Suprapubic skin (tissue), 4 donors: ENCODE measurements at places on chromosomes 2 and 18.
A peak's percentile ranks its signal among the peaks of the same experiment; 100 is the strongest.

GRCh38 chr2:114442510-114442909 lies at the start of gene DPP10:
Gene DPP10 (plus strand): TSS chr2:114442641.
- DNase-seq: no peak

DNA sequence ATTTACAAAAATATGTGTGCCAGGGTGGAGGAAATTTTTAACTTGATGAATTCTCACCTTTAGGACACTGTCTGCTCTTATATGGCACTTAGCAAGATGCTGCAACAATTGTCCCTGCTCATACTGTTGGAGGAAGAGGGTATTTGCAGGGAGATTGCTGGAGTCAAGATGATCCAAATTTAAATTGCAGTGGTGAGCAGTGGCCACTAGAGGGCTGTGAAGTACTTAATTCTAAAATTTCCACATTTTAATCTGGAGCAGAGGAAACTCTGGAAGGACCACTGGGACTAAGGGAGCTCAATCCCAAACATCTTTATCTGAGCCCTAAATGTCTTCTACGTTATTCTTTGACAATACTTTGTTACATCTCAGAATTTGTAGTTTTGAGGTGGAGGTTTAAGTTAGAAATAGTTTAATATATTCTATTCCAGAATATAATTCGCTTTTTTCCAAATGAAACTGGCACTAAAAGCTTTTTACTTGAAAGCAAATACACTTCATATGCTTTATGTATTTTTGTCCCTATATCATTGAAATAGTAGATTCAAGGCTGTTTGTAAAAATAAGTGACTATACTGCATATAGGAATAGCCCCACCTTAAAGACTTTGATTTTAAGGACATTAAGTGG lies 33.0 kb upstream of the PTH2R start:
- DNase-seq: no peak

GRCh38 chr2:48400553-48401164 lies 129.3 kb upstream of the STON1 start:
- DNase-seq: no peak

- no peak for DNase-seq
Measured at GRCh38 chr2:669323-669722, 7.9 kb downstream of the TMEM18 start.

DNA sequence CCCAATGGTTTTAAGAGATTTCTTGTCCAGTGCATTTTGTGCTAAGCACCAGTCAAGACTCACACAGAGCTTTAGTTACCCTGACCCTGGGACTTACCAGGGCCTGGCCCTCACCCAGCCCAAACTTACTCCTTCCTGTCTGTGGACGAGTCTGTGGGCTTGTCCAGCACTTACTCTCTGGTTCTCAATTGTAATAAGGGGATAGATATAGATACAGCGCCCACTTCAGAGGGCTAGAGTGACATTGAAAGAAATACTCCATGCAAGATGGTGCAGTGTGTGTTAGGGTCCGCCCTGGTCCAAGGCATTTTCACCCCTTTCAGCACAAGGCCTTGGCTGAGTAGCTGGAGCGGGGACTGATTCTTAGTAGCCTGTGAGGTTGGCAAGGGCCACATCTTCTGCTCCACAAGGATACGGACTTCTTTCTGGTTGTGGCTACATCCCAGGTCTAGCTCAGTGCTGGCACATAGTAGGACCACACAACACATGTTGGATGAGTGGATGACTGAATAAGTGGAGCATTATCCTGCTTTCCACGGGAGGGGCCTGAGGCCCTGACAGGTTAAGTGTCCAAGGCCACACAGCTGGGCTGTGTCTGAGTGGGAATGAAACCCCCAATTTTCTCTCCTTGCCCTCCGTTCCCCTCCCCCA lies 3.8 kb upstream of the ARID5A start:
- no peak for DNase-seq

DNA sequence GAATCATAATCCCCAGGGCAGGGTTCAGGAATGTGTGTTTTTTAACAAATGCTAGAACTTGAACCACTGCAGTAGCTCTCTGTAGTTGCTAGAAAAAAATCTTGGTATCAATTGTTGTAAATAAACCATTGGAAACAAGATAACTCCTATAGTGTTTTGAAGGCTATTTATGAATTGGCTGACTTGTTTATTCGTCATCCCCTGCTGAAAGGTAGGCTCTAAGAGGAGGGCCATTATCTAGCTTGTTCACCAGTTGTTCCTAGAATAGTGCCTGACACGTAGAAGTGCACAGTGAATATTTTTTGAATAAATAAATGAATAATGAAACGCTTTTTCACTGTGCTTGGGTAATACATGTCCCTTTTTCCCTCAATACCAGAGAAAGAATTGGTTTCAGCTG lies 211.4 kb downstream of the BABAM2 start:
- DNase-seq: no peak

- DNase-seq: no peak
Measured at GRCh38 chr2:10166676-10167292, 44.2 kb downstream of the RRM2 start.

DNA sequence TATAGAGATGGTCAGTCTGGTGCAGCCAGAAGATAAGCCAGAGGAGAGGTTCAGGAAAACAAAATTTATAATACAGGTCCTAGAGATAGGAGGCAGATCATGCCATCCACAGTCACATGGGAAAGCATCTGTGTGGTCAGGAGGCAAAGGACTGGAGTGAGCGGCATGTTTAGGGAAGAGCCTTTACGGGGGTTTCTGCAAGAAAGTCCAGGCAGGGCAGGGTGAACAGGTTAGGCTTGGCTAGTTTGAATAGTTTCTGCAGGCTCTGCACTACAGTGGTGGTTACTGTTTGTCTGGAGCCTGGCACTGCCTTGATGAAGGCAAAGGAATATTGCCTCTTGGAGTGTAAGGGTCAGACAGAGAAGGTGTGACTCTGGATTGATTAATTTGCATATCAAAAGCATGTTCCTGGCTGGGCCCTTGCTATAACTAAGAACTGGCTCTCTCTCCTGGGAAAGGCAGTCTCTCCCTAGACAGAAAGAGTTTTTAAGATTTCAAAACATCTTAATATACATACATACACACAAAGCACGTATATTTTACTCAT lies 1034.7 kb upstream of the CHAC2 start:
- DNase-seq: no peak

DNA sequence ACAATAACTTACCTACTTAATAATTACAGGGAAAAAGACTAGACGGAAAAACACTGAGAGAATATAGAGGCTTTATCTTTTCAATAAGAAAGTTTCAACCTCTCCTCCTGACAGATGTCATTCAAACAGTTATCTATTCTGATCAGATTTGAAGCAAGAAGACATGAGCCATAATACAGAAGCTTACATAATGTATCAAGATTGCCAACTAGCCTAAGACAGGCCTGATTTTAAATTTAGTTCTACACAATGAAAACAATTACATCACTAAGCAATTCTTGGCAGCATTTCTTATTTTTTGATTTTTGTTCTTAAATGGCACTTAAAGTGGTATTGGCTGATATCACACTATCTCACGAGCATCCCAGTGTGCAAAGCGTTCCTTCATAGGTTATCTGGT lies 41.6 kb downstream of the GPR155 start:
- no peak for DNase-seq

DNA sequence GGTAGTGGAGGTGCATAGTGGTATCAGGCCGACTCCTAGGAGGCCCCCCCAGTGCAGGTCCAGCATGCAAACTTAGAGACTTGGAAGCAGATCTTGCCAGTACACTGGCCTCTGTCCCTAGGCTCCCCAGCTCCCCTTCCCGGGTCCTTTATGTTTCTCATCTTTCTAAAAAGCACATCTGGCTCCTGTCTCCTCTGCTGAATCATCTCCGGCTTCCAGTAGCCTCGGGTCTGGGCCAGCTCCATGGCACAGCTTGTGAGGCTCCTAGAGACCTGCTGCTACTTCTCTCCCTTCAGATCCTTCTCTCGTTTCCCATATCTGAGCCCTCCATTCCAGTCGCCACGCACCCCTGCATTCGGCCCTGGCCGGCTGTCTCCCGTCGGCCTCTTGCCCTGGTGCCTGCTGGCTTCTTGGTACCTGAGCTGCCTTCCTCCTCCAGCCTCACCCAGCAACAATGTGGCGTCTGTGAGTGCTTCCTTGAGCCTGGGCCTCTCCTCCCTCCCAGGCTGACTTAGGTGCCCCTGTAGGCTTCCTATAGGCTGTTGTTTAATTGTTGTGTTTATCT lies 6.6 kb downstream of the TRAF3IP1 start:
- peak; percentile 42 for DNase-seq

- no peak for DNase-seq
Measured at GRCh38 chr2:181399027-181399426, 58.2 kb upstream of the ITGA4 start.

DNA sequence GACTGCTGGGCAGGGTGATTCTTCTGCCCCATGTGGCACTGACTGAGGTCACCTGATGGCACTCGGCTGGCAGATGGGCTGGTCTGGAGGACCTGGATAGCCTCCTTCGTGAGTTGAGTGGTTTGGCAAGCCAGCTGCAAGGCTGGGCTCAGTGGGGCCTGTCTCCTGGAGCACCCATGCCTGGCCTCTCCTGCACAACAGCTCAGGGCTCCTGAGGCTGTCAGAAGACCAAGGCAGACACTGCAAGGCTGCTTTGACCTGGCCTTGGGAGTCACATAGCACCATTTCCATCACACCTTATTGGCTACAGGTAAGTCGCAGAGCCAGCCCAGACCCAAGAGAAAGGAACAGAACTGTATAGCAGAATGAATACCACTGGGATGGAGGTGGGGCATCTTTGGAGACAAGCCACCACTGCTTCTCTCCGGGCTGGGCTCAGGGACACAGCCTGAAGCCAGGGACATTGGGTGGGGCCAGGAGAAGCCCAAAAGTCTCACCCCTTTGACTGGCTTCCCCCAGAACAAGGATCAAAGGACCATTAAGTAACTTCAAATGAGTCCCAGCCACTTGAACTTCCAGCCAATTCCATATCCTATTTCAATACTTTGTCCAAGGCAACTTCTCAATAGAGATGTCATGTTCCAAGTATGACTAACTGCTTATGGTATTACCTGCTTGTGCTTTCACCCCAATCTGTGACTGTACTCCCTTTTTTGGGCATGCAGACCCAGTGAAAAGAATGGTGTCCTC lies 156.3 kb downstream of the CABLES1 start:
- no peak for DNase-seq

DNA sequence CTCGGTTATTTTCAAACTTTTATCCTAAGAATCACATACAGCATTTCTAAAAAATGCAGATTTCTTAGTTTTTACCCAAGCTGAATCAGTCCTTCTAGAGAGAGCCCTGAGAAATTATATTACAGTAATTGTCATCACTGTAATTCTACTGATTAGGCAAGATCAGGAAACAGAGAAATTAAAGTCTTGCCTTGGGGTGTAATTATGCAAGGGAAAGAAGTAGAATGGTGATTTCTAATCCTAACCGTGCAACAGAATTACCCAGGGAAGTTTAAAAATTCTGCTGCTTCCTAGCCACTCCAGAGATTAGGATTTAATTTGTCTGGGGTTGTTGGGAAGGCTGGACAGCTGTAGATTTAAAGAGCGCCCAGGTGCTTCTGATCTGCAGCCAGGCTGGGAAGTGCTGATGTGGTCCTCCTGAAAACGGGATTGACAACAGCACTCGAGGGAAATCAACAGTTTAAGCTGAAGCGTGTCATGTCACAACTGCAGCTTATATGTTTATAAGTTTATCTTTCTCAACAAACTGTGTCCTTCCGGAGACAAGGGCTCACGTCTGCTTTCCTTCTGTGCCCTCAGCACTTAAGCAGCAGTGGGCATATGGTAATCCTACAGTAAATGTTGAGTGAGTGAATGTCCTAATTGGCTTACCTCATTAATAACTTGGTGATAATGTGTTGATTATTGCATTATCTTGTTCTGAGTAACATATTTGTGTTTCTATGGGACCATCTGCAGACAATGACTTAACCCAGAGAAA lies 671.9 kb upstream of the SOX11 start:
- DNase-seq: no peak

DNA sequence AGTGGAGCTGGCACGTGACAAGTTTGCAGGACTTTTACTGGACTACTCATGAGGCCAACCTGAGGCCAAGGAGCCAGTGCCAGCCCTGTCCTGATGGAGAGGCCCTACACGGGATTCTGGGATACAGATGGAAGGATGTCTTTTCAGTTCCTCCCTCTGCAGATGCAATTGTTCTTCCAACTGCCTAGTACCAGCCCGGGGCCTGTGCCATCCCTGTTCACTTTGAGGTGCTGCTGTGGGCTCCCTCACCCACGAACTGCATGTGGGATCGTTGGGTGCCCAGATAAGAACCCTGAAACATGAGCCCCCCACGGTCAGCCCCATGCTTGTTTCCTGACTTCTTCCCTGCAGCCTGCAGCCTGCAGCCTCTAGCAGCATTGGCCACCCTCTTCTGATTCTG lies 25.3 kb upstream of the LAPTM4A start:
- no peak for DNase-seq

GRCh38 chr2:113886479-113887008 lies 3.3 kb upstream of the ACTR3 start:
- no peak for DNase-seq

GRCh38 chr18:10514601-10515000 lies 11.2 kb upstream of the NAPG start:
- DNase-seq: no peak

DNA sequence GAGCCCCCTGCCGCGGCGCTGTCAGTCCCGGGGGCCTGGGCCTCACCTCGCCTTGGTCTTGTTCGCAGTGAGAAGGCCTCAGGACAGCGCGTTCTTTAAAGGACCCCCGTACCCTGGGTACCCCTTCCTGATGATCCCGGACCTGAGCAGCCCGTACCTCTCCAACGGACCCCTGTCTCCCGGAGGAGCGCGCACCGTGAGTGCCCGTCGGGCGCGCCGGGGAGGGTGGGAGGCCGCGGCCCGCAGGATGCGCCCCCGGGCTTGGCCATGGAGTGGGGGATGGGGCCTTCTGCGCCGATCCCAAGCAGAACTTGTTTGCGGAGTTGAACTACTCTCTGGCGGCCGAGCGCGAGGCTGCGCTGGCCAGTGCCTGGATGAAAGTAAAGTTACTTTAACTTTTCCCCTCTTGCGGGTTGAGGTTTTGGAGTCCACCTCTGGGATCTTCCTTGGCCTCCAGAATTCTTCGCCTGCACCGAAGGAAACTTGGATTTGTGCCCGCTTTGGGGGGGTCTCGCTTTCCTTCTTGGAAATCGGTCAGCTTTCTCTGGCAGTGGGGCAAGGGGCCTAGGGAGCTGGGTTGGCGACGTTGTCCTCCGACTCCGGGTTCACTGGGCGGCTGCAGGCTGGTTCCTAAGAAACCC lies 1.2 kb downstream of the TCF7L1 start:
- no peak for DNase-seq

- DNase-seq: no peak
Measured at GRCh38 chr2:107305966-107306365, 420.0 kb upstream of the ST6GAL2 start.
